Right lobe of liver (tissue), 6 donors: ENCODE measurements at places on chromosomes 3 and 15. TPM values are rescaled to one million over a fixed set of nuclear protein-coding genes. Genes with fewer than 3 reads are reported as not detected.

Gene GNAT1
- not detected for total RNA-seq

Gene GMNC
- total RNA-seq, result 7.7 TPM

Gene ITIH1
- 447 TPM for total RNA-seq

Gene COL6A5
- total RNA-seq, result not detected

Gene BCL2A1
- 2.9 TPM for total RNA-seq

GRCh38 chr3:3305084-3305483, 125.6 kb upstream of the CRBN start:
- H3K27ac ChIP-seq, result no peak overlapping the region
- no peaks in the 10 kb centered on the region for H3K27me3 ChIP-seq
- H3K4me1 ChIP-seq, result no peaks in the 10 kb centered on the region
- H3K36me3 ChIP-seq, result no peaks in the 10 kb centered on the region
- no peak overlapping the region for H3K4me3 ChIP-seq

- H3K36me3 ChIP-seq, result no peaks in the 10 kb centered on the region
- no peak overlapping the region for H3K27ac ChIP-seq
- no peaks in the 10 kb centered on the region for H3K4me1 ChIP-seq
- DNase-seq, result no peak
These were observed 2.1 kb upstream of the PLSCR1 start for GRCh38 chr3:146546366-146546965.

GRCh38 chr3:147939839-147940238, 530.7 kb downstream of the ZIC1 start:
- H3K27me3 ChIP-seq, result no peaks in the 10 kb centered on the region
- H3K36me3 ChIP-seq, result no peaks in the 10 kb centered on the region
- no peak overlapping the region for H3K4me3 ChIP-seq
- no peaks in the 10 kb centered on the region for H3K4me1 ChIP-seq

DNA sequence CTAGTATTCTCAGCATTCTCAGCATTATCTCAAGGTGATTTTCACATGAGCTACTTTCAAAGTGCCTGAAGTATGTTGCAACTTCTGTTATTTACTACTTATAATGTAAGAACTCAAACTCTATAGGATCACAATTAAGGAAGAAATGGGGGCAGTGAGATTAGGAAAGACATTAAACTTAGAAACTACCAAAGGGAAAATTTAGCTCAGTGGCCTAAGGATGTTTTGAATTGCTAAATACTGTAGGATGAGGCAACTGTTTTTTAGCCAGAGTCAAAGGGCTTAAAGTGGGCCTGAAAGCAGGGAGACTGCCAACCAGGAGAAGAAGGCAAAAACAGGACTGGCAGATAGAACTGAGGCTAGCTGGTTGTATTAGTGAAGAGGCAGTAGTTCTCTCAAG, 55.5 kb upstream of the MBNL1 start:
- no peaks in the 10 kb centered on the region for H3K27me3 ChIP-seq
- H3K4me1 ChIP-seq, result no peaks in the 10 kb centered on the region
- H3K27ac ChIP-seq, result no peak overlapping the region
- no peaks in the 10 kb centered on the region for H3K36me3 ChIP-seq
